ENCODE measurements at places on chromosomes 16 and 17.

GRCh38 chr17:4530799-4531730, 24.1 kb downstream of the MYBBP1A start:
- no peak for DNase-seq

GRCh38 chr16:62933929-62934328, 897.7 kb upstream of the CDH8 start:
- DNase-seq, result no peak

- peak; percentile 78 for DNase-seq
Observed at GRCh38 chr17:47275245-47275984, 21.8 kb downstream of the ITGB3 start.

- DNase-seq, result peak; percentile 70
Observed at GRCh38 chr17:32161506-32162365, 19.4 kb downstream of the RHOT1 start.

GRCh38 chr17:42841975-42842685, 2.2 kb upstream of the AOC2 start:
- DNase-seq, result peak; percentile 36

DNA sequence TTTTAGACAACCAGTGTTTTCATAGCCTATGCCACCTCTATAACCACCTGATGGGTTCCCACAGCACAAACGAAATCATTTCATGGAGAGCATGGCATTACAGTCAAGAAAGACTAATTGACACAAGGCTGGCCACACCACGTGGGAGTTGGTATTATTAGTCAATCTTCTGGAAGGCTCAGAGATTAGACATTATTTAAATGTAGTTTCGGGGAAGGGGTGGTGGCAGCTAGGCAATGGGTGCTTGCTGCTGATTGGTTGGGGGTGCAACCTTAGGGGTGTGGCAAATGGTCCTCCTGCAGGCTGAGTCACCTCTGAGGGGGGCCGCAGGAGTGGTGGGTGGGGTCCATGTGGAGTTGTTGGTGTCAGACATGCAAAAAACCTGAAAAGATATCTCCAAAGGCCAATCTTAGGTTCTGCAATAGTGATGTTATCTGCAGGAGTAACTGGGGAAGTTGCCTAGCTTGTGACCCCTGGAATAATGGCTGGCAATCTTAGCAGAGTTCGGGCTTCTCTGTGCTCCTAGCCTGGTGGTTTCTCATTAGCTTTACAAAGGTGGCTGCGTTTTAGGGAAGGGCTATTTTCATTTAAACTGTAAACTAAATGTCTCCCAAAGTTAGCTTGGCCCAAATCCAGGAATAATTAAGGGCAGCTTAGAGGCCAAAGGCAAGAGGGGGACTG, 4.6 kb downstream of the TEN1 start:
- DNase-seq, result no peak

- no peak for DNase-seq
Observed at GRCh38 chr17:59406808-59407381, 75.4 kb downstream of the YPEL2 start.
